Ovary (tissue), 10 donors: ENCODE measurements at places on chromosomes 6 and 20. TPM values are rescaled to one million over a fixed set of nuclear protein-coding genes. Genes with fewer than 3 reads are reported as not detected.

Gene JAG1
- 50.0 TPM for total RNA-seq

GRCh38 chr6:68572525-68572924, 62.6 kb upstream of the ADGRB3 start:
- H3K4me3 ChIP-seq, result no peak overlapping the region
- no peak for DNase-seq
- H3K27me3 ChIP-seq, result no peaks in the 10 kb centered on the region

GRCh38 chr6:138291036-138291848, 73.0 kb upstream of the PBOV1 start:
- H3K27me3 ChIP-seq, result no peaks in the 10 kb centered on the region
- H3K4me3 ChIP-seq, result no peak overlapping the region
- no peaks in the 10 kb centered on the region for H3K36me3 ChIP-seq
- no peak for DNase-seq

Gene ZKSCAN8
- total RNA-seq, result 16.8 TPM

Gene HLA-DRA
- total RNA-seq, result 113 TPM

DNA sequence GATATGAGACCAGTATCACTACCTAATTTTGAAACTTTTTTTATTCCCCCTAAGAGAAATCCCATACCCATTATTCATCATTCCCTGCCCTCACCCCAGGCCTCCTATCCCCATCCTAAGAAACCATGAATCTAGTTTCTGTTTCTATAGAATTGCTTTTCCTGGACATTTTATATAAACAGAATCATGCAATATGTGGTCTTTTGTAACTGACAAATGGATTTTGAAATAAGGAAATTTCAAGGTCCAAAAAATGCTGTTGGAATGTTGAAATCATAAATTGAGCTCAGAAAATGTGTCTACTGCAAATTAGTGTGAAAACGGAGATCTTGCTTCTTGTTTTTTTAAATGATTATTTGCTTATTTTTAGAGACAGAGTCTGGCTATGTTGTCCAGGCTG, 25.1 kb downstream of the RNF217 start:
- H3K36me3 ChIP-seq, result no peaks in the 10 kb centered on the region
- H3K4me1 ChIP-seq, result peaks cover 2% of the 10 kb centered on the region
- no peak overlapping the region for H3K27ac ChIP-seq
- no peaks in the 10 kb centered on the region for H3K27me3 ChIP-seq
- H3K4me3 ChIP-seq, result no peak overlapping the region

DNA sequence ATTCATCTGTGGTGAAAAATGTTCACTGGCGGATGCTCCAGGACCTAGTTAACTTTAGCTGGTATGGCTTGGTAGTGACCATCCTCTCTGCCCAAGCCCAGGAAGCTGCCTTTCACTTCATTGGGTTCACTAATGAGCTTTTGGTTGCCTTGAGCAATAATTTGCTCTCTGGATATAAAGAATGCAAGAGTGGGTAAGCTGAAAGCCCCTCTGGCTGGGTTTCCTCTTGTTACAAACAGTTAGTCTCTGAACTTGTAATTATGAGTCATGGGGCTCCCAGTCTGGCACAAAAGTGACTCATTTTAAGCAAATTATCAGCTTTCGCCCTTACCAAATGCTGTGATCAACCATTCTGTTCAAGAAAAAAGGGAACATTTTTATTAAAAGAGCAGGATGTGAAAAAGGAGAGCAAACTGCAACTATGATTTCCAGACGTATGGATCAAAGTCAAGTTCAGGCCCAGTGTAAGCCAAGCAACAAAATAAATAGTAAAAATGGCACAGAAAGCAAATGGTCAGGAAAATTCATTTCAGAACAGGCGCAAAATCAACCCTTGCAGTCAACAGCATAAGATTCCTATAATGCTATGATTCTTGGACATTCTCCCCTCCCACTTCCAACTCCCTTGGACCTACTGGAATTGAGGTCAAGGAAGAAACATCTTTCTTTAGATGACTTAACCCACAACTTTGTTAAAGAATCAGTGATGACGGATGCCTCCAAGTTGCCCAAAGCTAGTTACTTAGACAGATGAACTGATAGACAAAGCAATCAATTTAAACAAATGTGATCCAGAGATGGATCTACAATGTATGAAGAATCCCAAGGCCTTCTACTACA, 130.0 kb upstream of the KCNK16 start:
- no peak for DNase-seq
- no peaks in the 10 kb centered on the region for H3K36me3 ChIP-seq
- no peak overlapping the region for H3K4me3 ChIP-seq
- no peaks in the 10 kb centered on the region for H3K27me3 ChIP-seq
- no peaks in the 10 kb centered on the region for H3K4me1 ChIP-seq
- no peak overlapping the region for H3K27ac ChIP-seq
